Activated CD4-positive, alpha-beta T cell treated with anti-CD3 and anti-CD28 coated beads, Interleukin-2, amount 50 U/mL, for 1 hour (primary cell): ENCODE measurements at places on chromosomes 7 and 10.

- no peak for DNase-seq
Measured at GRCh38 chr7:2930310-2931033, 86.4 kb upstream of the GNA12 start.

DNA sequence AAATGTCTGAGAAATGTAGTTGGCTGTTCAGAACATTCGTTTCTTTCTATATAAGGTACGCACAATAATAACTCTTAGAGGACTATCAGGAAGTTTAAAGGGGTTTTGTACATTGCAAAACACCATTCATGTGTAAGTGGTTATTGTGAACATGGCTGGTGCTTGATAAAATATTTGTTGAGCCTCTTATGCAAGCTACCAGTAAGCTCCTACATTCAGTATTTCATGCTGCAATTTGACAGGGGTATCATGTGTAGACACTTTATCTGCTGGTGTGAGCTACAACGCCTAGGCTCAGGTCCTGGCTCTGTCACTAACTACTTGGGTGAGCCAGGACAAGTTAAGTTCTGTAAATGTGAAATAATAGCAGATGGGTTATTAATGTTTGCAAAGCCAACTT, 75.5 kb downstream of the MAP3K8 start:
- DNase-seq, result no peak

DNA sequence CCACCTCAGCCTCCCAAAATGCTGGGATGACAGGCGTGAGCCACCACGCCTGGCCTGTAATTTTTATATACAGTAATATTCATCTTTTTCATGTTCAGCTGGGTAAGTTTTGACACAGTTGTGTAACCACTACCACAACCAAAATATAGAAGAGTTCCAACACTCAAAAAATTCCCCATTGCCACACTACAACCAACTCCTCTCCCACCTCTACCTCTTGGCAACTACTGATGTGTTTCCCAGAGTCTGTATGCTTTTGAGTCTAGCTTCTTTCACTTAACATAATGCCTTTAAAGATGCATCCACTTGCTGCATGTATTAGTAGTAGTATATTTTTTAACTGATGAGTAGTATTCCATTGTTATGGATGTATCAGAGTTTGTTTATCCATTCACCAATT, 90.7 kb downstream of the SRPK2 start:
- DNase-seq, result no peak

DNA sequence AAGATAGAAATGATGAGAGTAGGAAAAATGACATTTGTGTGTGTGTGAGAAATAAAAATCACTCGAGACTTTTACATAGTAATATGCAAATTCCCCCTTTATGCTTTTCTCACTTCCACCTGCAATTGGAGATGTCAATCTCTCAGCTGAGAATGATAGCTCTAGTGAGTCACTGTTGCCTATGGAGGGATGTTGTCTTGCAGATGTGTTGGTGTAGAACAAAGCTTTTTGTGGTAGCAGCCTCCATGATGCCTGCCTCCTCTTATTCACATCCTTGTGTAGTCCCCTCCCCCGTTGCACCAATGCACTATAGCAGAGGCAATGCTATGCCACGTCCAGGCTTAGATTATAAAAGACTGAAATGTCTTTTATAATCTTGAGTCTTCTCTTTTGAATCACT, 33.8 kb downstream of the SPAG6 start:
- DNase-seq, result no peak

DNA sequence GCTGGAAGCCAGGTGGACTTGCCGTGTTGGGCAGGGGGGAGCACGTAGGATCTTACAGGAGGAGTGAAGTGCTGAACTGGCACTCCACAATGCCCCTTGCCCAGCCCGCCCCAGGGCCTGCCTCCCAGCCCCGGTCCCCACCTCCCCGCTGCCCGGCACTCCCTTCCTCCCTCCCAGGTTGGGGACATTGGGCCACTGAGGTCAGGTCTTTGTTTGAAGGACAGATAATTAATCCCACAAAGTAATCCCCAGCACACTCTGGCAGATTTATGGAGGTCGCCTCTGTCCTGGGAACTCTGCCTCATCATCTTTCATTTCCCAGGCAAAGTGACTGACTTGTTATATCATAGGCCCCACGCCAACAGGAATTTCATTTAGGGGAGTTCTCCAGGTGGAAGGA, 122.8 kb downstream of the C10orf105 start:
- DNase-seq, result no peak

DNA sequence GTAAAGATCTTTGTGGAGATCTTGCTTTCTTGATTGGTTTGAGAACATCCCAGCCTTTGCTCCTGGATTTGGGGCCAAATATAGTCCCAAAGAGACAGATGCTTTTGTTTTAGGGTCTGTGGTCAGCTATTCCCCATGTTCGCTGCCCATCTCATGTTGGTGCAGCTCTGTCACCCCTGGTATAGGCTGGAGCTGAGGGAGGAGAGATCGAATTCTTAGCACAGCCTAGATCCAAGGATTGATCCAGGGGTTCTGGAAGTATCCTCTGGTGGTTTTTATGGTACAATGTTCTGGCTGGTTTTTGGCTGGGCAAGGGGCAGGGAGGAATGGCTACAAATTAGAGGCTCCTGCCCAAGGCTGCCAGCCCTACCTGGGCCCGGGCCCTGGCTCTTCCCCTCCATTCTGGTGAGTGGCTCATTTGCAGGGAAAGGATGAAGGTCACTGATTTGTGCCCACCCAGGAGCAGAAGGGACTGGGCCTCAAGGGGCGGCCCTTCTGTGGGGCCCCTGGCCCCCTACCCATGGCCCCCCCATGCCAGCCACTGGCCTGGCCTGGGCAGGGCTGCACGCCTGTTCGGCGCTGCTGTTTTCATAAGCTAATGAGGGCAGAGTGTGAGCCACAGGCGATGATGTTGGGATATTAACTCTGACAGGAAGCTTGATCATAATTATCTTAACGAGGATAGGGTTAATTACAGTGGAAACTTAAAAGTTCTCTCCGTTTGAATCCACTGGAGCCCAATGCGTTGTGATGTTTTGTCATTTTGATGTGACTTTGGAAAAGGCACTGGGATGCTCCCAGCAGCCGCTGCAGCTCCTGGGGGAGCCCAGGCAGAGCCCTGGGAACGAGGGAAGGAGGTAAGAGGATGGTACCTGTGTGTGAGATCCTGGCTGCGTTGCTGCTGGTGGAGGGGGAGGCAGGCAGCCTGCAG, 600.6 kb downstream of the LRMDA start:
- DNase-seq, result no peak

- no peak for DNase-seq
Measured at GRCh38 chr7:121372376-121373010, 23.6 kb downstream of the FAM3C start.

GRCh38 chr10:133350950-133351329, 3.8 kb downstream of the PRAP1 start:
- DNase-seq, result no peak

- no peak for DNase-seq
Measured at GRCh38 chr7:29192811-29193210, 1.8 kb upstream of the CHN2 start.

- DNase-seq, result no peak
Measured at GRCh38 chr7:131254211-131254610, 73.5 kb upstream of the MKLN1 start.

GRCh38 chr7:96284835-96285234, 37.1 kb downstream of the SLC25A13 start:
- DNase-seq, result no peak

DNA sequence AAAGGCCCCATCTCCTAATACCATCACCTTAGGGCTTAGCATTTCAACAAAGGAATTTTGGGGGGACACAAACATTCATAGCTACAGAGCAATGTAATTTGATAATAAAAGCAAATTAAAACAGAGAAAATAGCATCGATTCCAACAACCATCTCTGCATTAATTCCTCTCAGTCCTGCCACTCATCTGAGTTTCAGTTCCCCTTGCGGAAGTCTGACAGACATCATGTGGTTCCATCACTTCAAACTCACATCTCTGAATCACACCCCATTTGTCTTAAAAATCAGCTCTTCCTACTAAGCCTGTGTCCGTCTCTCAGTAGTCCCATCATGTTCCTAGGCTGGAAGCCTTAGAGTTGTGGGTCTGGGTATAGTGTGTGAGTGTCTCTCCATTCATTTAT, 3.6 kb downstream of the ADCK2 start:
- DNase-seq, result no peak

DNA sequence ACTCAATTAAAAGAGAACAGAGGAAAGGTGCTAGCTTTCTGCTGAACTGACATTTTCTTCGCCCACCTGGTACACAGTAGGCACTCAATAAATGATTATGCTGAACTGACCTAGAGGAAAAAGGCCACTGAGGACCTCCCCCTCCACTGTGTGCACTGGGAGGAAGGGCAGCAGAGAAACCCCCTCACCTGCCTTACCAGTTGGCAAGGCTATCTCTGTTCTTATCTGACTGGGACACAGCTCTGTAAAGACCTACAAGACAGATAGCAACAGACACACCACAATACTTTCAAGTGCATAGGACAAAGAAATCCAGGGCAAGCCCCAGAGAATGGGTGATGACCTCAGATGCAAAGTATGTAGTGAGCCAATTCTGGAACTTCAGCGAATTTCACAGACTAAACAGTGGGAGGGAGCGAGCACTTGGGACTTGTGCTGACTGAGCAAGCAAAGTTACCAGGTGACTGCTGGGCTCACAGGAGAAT, 30.4 kb downstream of the PDLIM1 start:
- no peak for DNase-seq

- peak; percentile 29 for DNase-seq
Measured at GRCh38 chr7:105003275-105003674, 10.7 kb upstream of the KMT2E start.
